ENCODE measurements at places on chromosomes 2 and 18.
A peak's percentile ranks its signal among the peaks of the same experiment; 100 is the strongest.

GRCh38 chr2:183665425-183665824 lies 541.2 kb downstream of the NUP35 start:
- no peak for DNase-seq

DNA sequence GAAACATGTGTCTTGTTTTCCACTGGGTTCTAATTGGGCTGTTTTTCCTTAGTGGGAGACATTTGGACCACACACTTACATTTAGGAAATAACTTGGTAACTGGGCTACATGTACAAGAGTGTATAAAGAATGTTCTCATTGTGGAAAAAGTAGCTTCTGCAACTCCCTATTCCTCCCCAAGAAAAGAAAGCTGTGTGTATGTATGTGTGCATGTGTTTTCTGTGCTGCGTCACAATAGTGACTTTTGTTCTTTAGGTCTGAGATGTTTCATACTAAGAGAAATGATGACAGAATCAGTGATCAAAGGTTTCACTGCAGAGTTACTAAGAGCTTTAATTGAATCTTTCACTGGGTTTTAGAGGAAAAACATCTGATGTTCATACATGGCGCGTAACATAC lies 82.7 kb downstream of the TANC1 start:
- DNase-seq = no peak

- no peak for DNase-seq
Measured at GRCh38 chr18:3392467-3392855, 57.5 kb upstream of the TGIF1 start.

- DNase-seq = no peak
Measured at GRCh38 chr2:241121008-241121407, 18.9 kb upstream of the MTERF4 start.

DNA sequence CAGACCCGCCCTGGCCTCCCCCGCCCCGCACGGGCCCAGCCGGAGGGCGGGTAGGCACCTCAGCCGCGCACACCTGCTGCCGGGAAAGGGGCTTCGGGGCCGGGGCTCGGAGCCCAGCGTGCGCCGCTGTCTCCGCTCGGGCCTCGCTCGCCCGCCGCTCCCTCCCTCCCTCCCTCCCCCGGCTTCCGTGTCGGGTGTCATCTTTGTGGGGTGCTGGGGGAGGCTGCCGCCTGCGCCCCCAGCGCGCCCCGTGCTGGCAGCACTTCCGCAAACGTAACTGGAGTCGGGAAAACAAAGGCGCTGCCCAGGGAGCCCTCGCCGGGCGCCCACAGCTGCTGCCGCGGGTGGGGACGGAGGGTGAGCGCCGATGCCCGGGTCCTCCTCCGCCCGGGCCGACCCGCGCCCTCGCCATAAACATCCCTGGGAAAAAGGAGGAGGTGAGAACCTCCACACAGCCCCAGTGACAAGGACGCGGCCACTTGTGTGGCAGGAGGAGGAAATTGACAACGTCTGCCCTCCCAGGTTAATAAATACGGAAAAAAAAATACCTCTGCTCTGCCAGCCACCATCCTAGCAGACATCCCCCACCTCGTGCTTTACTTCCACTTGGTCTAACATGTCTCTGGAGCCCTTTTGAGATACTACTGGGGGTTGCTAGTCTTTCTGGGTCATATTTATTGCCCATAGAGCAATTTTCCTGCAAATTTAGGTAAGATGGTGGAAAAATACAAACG lies 550 bp downstream of the MFSD6 start:
- DNase-seq = peak; percentile 40

- DNase-seq = no peak
Measured at GRCh38 chr2:136207030-136207623, 89.2 kb upstream of the CXCR4 start.
